Left ventricle myocardium superior (tissue), 1 donor: ENCODE measurements at places on chromosomes 11 and 22. TPM values are rescaled to one million over a fixed set of nuclear protein-coding genes. Genes with fewer than 3 reads are reported as not detected.

DNA sequence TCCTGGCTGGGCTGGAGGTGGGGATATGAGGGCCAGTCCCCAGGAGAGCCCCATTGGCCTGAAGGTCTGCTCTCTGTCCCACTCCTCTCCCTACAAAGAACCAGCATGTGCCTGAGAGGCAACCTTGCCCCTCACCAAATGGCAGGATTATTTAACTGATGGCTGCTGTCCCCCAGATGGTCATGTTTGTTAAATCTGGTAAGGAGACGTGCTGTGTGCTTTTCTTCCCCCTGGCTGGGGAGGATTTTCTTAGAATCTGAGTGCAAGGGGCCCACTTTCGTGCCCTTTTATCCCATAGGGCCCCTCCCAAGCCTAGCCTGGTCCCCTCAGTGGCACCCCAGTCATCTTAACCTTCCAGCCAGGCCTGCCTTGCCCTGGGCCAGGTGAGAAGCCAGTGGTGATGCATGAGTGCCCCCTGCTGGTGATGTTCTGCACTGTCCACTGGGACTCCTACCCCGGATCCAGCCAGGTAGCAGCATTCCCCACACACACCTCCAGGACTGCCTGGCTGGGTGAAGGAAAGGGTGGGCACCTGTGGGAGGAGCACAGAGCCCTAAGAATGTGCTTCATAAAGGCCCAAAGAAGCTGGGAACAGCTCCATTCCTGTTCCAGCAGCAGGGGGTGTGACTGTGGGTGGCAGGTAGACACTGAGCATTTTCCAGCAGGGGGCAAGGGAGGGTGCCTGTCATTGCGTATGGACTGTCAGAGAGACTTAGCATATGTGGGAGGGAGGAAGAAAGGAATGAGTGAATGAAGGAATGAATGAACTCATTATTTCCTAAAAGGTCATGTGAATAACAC, 28.9 kb downstream of the MFNG start:
- peak; percentile 74 for DNase-seq

GRCh38 chr11:36061471-36061870, 117.6 kb downstream of the LDLRAD3 start:
- no peak for DNase-seq

GRCh38 chr11:66728038-66728692, 851 bp downstream of the SPTBN2 start:
- no peak for DNase-seq

GRCh38 chr11:13310443-13310842, 32.9 kb downstream of the BMAL1 start:
- DNase-seq = no peak

Gene XBP1
- 73.7 TPM for total RNA-seq

DNA sequence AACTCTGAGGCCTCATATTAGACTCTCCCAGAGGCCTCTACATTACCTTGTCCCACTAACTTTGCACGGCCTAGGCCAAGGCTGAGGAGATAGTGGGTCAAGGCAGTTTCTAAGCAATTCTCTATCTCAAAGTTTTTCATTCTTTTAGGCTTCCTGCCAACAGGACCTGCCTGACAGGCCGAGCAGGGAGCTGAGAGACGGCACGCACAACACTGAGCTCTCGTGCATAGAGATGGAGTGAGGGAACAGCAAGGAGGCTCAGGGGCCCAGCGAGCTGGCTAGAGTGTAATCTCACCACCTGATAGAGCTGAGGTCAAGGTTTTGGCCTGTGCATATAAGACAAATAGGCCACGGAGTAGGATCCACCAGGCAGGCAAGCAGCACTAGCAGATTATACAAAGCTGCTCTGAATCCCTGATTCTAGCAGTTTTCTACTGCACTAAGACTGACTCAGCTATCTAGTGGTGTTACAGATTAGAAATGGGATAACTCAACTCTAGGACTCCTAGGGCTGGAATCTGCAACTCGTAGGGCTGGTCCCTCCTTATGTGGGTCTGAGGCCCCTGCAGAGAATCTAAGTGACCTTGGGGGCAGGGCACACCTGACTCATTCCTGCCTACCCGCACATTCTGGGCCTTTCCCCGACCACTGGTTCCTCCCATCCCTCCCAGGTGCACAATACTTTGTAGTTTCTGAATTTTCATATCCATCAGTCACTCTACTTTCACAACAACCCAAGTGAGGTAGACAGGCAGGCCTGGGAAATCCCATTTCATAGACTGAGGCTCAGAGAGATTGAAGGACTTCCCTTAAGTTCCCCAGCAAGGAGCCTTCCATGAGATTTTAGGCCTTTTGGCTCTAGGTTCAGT, 1.7 kb downstream of the CYB5R2 start:
- DNase-seq = no peak

Gene ASCL2
- total RNA-seq = 0.17 TPM

Gene FGF4
- not detected for total RNA-seq

DNA sequence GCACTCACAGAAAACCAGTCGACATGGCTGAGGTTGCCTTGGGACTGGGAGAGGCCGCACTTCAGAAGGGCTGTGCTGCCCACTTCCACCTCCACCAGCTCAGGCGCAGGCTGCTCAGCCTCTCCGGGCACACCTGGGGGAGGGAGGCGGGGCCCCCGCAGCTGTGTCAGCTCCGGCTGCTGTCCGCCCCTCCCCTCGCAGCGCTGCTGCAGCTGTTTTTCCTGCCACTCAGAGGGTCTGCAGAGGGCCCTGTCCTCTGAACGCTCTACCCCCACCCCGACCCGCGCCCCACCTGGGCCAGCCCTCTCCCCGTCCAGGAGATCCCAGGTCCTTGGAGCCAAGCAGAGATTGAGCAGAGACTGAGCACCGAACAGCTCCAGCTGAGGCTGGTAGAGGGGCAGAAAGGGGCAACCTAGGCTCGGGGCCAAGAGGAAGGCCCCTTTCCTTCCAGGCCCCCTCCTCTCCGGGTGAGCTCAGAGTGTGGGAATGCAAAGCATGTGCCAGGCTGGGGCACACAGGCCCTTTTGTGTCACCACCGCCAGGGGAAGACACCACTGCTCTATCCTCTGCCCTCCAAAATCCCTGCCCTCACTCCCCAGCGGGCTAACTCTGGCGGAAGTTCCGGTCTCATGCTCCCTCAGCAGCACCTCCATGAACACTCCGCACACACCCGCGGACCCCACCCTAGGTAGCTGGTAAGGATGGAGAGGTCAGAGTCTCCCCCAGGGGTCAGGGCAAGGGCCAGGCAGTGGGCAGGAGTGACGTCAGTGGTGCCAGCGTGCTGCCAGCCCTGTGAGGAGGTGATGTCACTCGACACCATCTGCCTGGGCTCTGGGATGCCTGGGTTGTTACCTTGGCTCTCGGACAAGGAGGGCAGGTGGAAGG, 1.6 kb downstream of the MCAM start:
- DNase-seq = peak; percentile 58

DNA sequence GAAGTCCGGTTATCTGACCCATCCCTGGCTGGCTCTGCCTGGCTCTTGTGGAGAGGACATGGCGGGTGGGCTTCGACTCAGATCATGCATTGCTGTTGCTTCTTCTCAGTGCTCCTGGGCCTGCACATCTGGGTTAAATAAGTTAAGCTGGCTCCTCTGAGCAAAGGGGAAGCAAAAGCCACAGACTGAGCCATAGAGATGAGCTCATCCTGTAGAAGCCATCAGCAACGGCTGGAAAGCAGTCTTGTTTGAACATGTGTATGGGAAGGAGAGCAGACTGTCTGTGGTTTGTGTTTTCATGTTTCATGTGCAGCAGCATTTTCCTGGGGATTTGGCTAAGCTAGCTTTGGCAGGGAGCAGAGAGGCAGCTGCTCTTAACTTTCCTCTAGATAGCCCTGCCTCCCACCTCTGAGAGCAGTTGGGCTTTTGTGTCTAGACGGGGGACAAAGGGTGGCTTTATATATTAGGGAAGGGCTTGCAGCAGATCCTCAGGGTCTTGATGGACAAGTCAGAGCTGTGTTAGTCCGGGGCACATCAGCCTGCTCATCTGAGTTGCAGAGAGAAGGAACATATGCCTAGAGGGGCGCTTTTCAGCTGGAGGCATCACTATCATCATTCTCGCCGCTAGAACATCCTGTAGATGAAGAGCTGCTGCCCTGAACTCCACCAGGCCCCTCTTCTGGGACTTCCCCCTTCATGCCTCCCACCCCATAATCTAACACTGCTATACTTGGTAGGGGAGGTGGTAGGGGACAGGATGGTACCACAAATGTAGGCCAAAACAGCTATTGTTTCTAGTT, 14.9 kb downstream of the DCPS start:
- peak; percentile 47 for DNase-seq

DNA sequence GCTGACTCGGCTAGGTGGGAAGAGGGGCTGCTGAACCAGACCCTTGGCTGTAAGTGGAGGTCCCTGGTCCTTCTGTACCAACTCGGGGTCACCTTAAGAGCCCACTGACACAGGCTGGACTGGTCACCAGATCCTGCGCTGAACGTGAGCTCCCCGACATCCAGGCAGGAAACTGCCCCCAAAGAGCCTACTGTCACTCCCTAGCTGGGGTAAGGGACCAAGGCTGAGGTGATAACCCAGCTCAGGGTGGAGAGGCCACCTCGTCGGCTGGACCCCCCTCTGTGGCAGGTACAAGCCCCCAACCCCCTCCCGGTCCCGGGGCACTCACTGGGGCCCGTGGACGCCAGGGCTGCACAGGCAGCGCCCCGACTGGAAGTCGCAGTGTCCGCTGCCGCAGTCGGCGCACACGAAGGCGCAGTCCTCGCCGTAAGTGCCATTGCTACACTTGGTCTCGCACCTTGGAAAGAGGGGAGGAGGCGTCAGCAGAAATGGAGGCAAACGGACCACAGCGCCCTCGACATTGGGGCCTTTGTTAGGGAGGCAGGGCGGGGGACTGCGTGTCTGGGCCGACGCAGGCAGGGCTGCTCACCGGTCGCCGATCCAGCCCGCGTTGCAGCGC, 7.4 kb downstream of the SCARF2 start:
- DNase-seq = no peak

Gene VPREB1
- total RNA-seq = not detected

- no peak for DNase-seq
Measured at GRCh38 chr11:33891714-33892327, at the start of gene LMO2. Gene LMO2, minus strand, starts transcription at chr11:33892076. Its CDS starts 22,360 bp downstream, at chr11:33869716.

DNA sequence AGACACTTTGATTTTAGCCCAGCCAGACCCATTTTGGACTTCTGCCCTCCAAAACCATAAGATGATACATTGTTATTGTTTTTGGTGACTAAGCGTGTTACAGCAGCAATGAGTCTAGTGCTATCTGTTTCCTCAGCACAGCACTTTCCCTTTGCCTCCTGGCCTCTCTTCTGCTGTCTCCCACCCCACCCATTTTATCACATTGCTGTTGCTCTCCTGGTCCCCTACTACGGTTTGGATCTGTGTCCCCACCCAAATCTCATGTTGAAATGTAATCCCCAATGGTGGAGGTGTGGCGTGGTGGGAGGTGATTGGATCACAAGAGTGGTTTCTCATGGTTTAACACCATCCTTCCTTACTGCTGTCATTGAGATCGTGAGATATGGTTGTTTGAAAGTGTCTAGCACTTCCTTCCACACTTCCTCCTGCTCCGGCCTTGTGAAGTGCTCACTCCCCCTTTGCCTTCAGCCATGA, 59.8 kb upstream of the CD82 start:
- DNase-seq = no peak

DNA sequence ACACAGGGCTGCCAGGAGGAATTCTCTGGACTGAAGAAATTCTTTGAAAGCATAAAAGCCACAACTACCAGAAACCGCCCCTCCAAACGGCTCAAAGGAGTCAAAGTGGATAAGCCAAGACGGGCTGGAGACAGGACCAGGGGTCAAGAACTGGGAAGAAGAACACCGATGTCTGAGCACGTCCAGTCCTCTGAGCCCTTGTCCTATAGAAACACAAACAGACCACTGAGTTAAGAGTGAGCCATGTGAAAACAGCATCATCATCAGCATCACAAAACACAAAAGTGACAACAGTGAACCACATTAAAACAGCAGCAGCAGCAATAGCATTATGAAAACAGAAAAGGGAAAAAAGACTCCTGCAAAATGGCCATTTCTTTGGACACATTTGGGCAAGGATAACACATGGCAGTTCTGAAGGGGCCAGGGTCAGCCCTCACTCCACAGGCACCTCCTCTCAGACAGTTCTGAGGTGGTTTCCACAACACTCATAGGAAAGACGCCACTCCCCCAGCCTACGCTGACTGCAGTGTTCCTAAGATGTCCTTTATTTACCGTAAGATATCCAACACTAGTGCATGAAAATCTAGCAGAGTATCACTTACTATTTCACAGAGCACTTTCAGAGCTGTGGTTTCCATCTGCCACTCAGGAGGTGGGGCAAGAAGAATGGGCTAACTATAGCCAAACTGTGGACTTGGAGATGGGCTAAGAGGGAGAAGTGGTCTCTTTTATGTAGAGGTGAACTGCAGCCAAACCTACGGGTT, 28.6 kb upstream of the YPEL1 start:
- no peak for DNase-seq

GRCh38 chr22:49023879-49024774, 803.5 kb downstream of the BRD1 start:
- DNase-seq = peak; percentile 27

DNA sequence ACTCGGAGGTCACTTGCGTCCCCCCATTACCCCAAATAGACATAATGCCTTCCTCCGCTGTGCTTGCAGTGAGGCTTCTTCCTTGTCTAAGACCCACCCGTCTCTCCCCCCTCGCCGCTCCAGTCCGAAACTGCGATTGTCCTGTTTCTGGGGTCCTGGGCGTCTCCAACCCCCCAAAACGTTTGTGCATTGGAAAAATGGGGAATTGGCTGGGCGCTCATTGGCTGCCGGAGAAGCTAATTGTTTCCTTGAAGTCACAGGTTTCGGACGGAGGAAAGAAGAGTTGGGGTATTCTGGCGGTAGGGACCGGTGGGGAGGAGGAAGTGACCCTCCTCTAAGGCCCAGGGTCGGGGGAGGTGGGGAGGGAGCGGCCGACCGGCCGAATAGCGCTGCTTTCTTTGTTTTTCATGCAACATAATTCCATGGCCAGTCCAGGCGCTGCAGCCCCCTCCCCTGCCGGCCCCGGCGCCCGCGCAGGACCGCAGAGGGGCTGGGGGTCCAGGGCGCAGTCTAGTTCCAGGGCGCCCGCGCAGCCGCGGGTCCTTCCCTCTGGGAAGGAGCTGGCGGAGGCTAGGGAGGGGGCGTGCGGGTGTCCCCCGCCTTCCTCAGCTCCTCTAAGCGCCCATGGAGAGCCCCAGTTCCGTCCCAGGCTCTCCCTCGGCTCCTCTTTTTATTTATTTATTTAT, 12.7 kb upstream of the CPT1A start:
- no peak for DNase-seq

GRCh38 chr11:43920598-43921419, 21.6 kb upstream of the C11orf96 start:
- no peak for DNase-seq

Gene CHRM1
- 0.07 TPM for total RNA-seq

Gene TBC1D10A
- total RNA-seq = 6.2 TPM

- DNase-seq = peak; percentile 56
Measured at GRCh38 chr11:15901054-15901453, 455.3 kb downstream of the SOX6 start.

Gene LYVE1
- 53.8 TPM for total RNA-seq
